Type B pancreatic cell (in vitro differentiated cells): ENCODE measurements at places on chromosomes 16 and 17. TPM values are rescaled to one million over a fixed set of nuclear protein-coding genes. Genes with fewer than 3 reads are reported as not detected.

TOX3 gene
- total RNA-seq: 14.7 and 18.4 TPM in 2 replicates

UBALD1 gene
- 49.2 and 85.9 TPM in 2 replicates for total RNA-seq

CHD9NB gene
- total RNA-seq: 2.6 and 4.4 TPM in 2 replicates

CASKIN1 gene
- total RNA-seq: 2.7 and 6.3 TPM in 2 replicates

WNK4 gene
- total RNA-seq: 2.7 and 4.2 TPM in 2 replicates

FMNL1 gene
- total RNA-seq: 1.9 and 6.0 TPM in 2 replicates

VMO1 gene
- total RNA-seq: 1.2 and 1.8 TPM in 2 replicates

PDILT gene
- not detected in 2 replicates for total RNA-seq

KRT9 gene
- total RNA-seq: 0.85 and 7.4 TPM in 2 replicates

TEKT3 gene
- total RNA-seq: 0.56 and 1.3 TPM in 2 replicates

CBX1 gene
- total RNA-seq: 72.8 and 154 TPM in 2 replicates

NQO1 gene
- total RNA-seq: 112 and 159 TPM in 2 replicates

NOG gene
- 1.7 and 13.7 TPM in 2 replicates for total RNA-seq

GFAP gene
- total RNA-seq: 0.10 and 0.26 TPM in 2 replicates

- no peak for DNase-seq
These were observed 593.5 kb upstream of the SOX9 start for GRCh38 chr17:71527311-71527710.

DNA sequence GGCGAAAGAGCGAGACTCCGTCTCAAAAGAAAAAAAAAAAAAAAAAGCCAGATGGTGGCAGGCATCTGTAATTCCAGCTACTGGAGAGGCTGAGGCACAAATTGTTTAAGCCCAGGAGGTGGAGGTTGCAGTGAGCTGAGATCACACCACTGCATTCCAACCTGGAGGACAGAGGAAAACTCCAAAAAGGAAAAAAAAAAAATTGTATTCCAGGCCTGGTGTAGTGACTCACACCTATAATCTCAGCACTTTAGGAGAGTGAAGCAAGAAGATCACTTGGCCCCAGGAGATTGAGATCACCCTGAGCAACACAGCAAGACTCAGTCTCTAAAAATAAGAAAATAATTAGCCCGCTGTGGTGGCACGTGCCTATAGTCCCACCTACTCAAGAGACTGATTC lies 20.1 kb downstream of the HBQ1 start:
- no peak for DNase-seq

- no peak for DNase-seq
These were observed 11.2 kb downstream of the CBFB start for GRCh38 chr16:67040166-67040565.

- DNase-seq: no peak
These were observed 5.5 kb upstream of the VKORC1 start for GRCh38 chr16:31099860-31100638.

DNA sequence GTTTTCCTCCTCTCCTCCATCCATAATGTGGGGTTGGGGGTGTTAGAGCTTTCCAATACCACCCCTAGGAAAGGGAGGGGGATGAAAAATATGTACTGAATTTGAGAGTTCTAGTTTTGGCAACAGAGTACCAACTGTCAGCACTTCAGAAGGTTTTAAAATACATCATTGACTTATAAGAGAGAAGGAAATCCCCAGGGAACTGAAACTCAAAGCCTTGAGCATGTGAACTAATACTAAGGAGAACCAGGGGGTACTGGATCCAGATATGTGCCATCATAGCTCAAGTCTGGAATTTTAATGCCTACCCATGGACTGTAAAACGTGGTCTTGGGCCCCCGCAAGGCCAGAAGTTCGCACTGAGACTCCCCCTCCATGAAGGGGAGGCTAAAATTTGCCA lies 15.8 kb downstream of the CACNG5 start:
- DNase-seq: no peak

DNA sequence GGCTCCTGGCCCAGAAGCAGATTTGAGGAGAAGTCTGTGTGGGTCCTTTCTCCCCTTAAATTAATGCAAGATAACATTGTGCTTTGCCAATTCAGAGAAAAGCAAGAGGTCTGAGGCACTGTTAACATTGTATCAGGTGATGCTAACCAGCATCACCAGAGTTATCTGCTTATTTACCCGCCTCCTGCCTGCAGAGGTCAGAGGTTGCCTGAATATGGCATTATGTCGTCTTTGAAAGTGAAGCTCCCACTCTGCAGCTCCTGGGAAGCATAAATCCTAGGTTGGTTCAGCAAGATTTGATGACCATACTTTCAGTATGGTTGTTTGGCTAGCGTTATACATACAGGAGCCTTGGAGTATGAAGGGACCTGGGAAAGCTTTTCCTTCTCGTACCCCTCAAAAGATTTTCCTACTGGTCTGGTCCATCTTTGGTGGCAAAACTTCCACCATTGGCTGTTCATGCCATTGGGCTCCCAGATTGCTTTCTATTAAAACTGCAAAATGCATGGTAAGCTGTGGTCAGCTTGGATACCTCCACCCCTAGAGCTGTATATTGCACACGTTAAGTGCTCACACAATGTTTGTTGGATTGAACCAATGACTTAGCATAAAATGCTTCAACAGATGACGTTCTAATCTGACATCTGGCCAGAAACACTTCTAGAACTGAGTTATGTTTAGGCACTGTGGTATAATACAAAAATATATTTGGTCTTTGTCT lies 24.1 kb downstream of the CHD9 start:
- no peak for DNase-seq

GRCh38 chr17:66493283-66494019 lies 191.0 kb downstream of the PRKCA start:
- no peak for DNase-seq

- no peak for DNase-seq
These were observed 336.1 kb upstream of the TBX2 start for GRCh38 chr17:61063528-61063927.

DNA sequence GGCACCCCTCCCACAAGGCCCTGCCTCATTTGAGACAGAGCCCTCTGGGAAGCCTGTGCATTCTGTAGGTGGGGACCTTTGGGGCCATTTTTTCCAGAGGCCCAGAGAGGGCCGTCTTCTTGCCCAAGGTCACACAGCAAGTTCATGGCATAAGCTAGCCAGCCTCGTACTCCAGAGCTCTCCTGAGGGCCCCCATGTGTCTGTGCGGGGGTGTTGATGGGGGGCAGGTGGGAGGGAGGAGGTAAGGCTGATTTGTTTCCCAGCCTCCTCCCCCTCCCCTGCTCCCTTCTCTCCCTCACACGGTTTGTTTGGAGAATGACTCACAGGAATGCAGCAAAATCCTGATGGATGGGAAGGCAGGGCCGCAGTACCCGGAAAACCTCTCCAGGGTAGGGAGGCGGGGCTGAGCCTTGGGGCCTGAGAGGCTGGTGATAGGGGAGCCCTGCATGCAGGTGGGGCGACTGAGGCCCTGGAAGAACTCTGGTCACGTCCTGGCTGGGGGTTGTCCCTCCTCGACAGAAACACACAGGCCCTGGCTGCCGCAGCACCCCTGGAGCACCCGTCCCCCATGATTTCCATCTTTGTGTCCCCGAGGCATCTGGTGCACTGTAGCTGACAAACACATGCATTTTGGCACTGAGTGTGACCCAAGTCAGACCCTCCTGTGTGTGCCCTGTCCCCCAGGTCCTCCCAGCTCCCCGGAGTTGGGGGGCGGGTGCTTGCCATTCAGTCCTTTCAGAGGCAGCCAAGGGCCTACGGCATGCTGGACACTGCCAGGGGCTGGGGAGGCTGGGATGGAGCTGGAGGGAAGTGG lies 29.7 kb downstream of the RAI1 start:
- DNase-seq: no peak

- no peak for DNase-seq
These were observed 472.1 kb upstream of the C16orf82 start for GRCh38 chr16:26594666-26595065.

- no peak for DNase-seq
These were observed 1.3 kb upstream of the FSCN2 start for GRCh38 chr17:81526662-81527571.

DNA sequence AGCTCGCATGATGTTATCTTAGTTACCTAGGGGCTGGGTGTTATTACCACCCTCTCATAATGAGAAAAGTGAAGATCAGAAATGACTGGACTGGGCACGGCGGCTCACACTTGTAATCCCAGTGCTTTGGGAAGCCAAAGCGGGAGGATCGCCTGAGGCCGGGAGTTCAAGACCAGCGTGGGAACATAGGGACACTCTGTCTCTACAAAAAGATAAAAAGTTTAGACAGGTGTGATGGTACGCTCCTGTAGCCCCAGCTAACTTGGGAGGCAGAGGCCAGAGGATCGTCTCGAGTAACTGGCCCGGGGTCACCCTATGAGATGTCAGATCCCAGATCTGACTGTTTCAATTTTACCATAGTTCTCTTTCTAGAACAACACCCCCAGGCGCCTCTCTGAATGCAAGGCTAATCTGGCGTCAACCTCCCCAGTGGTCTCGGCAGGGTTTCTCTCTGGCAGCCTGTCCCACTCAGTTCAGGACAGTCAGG lies 1.9 kb upstream of the CCDC102A start:
- peak; percentile 56 for DNase-seq

GRCh38 chr16:58883131-58883530 lies 149.0 kb upstream of the GOT2 start:
- no peak for DNase-seq

DNA sequence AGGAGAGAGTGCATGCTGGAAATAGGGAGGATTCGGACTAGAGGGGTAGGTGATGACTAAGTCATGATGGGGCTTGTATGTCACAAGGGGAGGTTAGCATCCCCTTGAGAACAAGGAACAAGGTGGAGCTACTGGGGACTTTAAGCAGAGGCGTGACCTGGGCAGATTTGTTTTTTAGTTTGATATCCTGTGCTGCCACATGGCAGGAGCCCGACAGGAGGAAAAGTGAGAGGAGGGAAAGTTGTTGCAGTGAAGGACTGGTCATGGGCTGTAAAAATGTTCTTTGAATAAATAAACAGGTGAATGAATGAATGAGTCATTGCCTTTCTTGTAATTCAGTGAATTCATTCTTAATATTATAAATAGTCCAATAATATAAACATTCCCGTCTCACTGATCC lies 365.1 kb upstream of the CDH5 start:
- no peak for DNase-seq

- no peak for DNase-seq
These were observed 3.3 kb downstream of the TAOK1 start for GRCh38 chr17:29393436-29393835.

DNA sequence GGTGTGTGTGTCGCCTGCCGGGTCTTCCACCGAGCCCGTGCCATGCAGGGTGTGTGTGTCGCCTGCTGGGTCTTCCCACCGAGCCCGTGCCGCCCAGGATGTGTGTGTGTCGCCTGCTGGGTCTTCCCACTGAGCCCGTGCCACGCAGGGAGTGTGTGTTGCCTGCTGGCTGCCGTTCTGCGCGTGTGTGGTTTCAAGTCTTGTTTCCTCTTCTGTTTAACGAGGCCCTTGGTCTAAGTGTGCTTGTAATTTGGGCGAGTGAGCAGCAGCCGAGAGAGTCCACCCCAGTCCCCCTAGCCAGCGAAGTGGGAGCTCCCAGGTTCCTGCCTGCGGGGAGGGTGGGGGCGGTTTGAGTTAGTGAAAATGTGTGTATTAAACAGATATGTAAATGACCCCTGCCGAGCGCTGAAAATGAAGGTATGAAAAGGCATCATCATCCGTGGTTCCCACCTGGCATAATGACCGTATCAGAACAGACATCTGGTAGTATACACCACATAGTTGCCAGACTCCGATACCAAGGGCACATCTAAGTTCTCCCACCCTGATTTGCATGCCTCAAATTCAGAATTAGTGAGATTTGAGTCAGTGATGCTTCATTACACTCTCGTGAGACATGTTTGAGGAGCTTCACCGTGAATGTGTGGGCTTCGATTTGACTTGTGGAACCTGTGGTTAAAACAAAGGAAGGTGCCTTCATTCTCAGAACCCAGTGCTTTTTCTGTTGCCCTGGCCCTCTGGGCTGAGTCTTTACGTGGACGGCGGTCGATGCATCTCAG lies 114.5 kb upstream of the CHMP6 start:
- DNase-seq: no peak

DNA sequence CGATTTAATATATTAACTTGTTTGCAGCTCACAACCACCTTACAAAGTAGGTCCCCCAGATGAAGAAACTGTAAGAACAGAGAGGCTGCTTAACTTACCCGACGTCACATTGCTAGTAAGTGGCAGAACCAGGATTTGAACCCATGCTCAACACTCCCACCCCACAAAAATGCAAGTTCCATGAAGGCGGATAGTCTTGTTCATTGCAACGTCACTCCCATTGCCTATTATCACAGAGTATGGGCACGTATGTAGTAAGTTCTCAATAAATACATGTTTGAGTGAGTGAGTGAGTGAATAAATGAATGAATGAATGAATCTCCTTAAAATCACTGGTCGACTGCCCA lies 1.1 kb downstream of the USP31 start:
- DNase-seq: no peak

DNA sequence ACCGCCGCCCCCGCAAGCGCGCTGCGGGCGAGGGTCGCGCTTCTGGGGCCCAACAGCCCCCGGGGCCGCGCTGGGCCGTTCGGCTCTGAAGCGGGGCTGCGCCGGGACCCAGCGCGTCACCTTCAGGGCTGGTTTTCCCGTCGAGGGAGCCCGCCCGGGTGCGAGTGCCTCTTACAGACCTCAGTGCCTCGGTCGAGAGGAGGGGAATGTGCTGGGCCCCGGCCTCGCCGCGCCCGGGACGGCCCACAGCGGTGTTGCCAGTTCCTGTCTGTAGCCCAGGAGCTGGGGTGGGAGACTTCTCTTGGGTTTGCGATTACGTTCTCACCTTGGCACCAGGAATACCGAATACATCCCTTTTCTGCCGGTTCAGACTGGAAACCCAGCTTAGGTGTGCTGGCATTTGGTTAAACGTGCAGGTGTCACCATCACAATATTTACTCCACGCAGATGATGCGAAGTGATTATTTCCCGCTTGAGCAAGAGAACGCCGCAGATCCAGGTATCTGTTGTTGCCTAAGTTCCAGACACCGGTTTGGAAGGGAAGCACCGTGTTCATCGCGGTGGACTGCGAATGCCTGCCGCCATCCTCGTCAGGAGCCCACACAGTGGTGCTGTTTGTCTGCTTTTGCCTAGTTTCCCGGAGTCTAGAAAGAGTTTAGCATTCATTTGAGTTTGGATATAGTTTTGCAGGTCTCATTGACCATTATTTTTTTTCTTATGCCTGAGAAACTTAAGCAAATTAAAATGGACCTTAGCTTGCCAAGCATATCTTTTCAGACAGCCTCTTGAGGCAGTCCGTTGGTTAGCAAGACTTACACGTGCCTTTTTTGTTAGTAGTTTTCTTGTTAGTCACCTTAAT lies 914 bp downstream of the MAP1LC3B start:
- DNase-seq: no peak

GRCh38 chr16:89678258-89678657 lies 8.2 kb upstream of the CDK10 start:
- DNase-seq: no peak

GRCh38 chr17:44241106-44241624 lies 21.7 kb upstream of the UBTF start:
- no peak for DNase-seq

DNA sequence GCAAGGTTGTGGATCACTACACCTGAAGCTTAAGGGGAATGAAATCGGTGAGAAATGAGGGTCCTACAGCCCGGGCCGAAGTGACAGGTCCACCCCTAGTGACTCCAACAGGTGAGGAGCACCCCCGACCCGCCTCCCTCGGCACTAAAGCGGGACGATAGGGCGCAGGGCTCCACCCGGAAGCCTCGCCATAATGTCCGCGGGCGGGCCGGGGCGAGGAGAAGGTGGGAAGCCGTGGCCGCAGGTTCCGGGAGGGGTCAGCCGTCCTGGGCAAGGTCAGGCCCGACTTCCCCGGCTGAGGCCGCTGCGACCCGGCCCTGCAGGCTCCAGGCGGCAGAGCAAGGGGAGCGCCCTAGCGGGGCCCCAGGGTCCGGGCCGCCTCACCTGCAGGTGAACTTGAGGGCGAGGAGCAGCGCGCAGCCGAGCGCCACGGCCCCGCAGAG lies 543 bp downstream of the TXNDC11 start:
- peak; percentile 73 for DNase-seq

GRCh38 chr16:28531777-28532744 lies 6.7 kb downstream of the NUPR1 start:
- DNase-seq: no peak
